Urinary bladder (tissue), 4 donors: ENCODE measurements at places on chromosomes 1 and 21. TPM values are rescaled to one million over a fixed set of nuclear protein-coding genes. Genes with fewer than 3 reads are reported as not detected.

DNA sequence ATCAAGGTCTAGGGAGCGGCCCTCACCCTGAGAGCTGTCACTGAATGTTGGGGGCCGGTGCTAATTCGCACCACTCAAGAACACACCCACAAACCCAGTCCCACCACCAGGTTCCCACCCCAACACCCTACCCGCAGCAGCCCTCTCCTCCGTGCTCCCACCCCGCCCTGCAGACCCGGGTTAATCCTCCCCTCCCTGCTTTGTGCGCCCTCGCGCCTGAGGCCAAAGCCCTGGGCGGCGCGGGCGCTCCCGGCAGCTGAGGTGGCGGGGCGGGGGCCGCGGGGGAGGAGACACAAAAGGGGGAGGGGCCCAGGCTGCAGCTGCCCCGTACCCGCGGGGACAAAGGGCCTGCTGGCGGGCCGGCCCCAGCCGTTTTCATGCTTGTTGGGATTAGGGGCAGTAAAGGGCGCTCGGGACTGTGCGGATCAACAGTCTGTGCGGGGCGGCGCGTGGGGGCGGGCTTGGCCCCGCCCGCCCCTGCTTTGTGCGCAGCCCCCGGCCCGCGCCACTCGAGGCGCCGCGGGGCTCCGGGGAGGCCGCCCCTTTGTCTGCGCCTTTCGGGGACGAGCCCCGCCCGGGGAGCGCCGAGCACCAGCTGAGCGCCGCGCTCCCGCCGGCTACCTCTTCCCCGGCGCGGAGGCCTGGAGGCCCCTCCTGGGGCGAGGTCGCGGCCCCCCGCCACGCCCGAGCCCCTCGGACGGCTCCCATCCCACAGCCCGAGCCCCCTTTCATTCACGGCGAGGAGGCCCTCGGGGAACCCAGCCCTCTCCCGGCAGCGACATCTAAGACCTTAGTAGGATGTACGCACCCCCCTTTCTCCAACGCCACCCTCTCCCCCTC lies 10.9 kb downstream of the C1orf216 start:
- no peak for DNase-seq

GRCh38 chr1:63116016-63116415 lies 206.4 kb upstream of the FOXD3 start:
- DNase-seq = no peak

Gene ITLN2
- total RNA-seq = not detected

Gene GCSAML
- total RNA-seq = 1.1 TPM

GRCh38 chr1:9249534-9250410 lies 15.2 kb downstream of the H6PD start:
- DNase-seq = no peak

Gene CD1D
- total RNA-seq = 1.6 TPM

DNA sequence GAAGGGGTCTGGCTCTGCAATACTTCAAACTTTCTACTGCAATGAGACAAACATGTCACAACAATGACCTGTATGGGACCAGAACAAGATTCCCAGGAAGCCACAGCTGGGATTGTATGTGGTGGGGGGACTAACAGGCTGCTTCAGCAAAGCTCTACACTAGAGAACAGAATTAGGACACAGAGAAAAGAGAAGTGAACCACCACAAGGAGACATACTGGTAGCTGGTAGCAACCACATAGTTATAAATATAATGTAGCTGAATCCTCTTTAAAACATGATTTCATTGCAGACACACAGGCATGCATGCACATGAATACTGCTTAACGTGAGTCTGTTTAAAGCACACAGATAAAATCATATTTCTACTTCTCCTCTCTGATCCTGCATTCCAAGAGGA lies 3.5 kb upstream of the ILDR2 start:
- DNase-seq = no peak

- DNase-seq = no peak
Measured at GRCh38 chr1:226722901-226723656, 16.0 kb downstream of the ITPKB start.

DNA sequence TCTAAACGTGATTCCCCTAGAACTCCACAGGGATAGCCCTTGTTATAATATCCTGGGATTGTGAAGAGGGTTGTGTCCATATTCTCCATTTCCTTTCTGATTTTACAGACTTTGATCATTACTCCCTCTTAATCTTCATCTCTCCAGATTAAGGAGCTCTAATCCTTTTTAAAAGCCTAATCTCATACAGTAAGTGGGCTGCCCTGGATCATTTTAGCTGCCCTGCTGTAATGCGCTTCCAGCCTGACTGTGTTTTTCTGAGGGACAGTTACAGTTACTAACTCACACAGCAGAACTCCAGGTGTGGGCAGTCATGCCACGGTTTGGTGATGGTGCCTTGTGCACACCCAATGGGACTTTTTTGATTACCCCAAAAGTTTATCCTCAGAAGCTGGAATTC lies 33.5 kb downstream of the PROX1 start:
- DNase-seq = no peak

DNA sequence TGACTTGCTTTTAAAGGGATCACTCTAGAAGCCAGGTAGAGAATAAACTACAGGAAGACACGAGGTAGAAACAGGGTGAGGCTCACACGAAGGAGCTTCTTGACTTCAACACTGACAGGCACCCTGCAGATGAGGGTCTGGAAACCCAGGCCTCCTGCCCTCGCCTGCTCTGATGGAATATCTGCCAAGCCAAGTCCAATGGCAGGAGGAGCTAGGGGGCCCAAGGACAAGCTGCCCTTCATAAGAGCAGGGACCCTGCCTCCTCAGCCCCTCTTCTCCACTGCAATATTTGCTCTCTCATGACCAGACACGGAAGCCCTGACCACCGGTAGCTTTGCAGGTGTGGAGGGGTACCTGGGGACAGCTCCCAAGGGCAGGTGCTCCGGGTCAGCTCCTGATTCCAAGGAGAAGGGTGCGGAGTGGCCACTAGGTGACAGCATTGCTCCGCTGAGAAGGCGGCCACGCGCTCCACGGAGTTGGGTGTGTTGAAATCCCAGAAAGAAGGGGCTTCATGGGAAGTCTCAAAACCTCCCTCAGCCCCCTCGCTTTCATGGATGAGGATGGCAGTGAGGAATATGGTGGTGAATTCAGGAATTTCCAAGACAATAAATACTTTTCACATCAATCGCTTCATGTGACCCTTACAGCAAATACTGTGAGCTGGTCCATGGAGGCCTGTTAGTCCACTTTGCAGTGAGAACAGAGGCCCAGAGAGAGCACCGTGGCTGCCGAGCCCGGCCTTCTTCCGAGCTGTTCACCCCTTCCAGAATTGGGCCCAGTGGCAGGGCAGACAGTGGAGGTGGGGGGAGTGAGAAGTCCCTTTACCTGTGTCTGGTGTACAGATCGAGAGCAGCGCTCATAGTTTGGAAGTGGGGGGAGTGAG lies 33.2 kb upstream of the PAX7 start:
- DNase-seq = no peak

GRCh38 chr1:29803486-29803885 lies 567.2 kb downstream of the PTPRU start:
- DNase-seq = no peak

GRCh38 chr1:204438628-204439027 lies 27.0 kb upstream of the PPP1R15B start:
- no peak for DNase-seq

Gene ORC1
- total RNA-seq = 2.7 TPM

DNA sequence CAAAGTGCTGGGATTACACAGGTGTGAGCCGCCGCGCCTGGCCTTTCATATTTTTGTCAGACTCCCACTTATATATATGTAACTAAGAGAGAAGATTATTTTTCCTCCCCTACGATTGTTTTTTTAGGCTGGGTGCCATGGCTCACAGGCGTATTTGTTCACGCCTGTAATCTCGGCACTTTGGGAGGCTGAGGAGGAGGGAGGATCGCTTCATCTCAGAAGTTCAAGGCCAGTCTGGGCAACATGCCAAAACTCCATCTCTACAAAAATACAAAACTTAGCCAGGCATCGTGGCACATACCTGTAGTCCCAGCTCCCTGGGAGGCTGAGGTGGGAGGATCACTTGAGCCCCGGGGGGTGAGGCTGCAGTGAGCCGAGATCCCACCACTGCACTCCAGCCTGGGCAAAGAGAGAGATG lies 23.9 kb upstream of the ITLN2 start:
- no peak for DNase-seq

- no peak for DNase-seq
Measured at GRCh38 chr21:22889445-22889844, 1891.2 kb downstream of the NCAM2 start.

GRCh38 chr1:228213917-228214808 lies 6.3 kb downstream of the OBSCN start:
- no peak for DNase-seq

GRCh38 chr1:117122330-117123025 lies 929 bp upstream of the TRIM45 start:
- DNase-seq = no peak

- no peak for DNase-seq
Measured at GRCh38 chr1:117150316-117150715, 28.8 kb upstream of the TRIM45 start.

GRCh38 chr21:31801551-31802219 lies 69.8 kb upstream of the SCAF4 start:
- no peak for DNase-seq

Gene NID1
- 158 TPM for total RNA-seq

- no peak for DNase-seq
Measured at GRCh38 chr1:155083865-155084721, 5.5 kb downstream of the EFNA3 start.

Gene SLC45A1
- 1.6 TPM for total RNA-seq

DNA sequence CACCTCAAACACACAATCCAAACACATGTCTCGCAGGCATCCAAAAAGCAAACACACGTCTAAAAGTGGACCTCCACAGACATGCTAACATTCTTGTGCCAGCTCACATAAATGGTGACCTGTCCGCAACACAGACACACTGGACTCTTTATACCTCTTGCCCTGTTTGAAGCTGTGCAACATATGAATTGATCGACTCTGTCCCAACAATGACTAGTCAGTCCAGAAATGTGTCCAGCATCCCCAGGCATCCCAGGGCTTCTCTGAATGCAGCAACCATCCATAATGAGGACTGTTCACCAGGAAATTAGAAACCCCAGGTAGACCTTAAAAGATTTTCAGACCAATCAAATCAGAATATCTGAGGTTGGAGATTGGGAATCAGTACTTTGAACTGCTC lies 3.2 kb downstream of the DDR2 start:
- no peak for DNase-seq

Gene PLEKHN1
- total RNA-seq = 1.1 TPM

- DNase-seq = no peak
Measured at GRCh38 chr1:8903410-8903809, 24.9 kb upstream of the ENO1 start.

- DNase-seq = no peak
Measured at GRCh38 chr1:193676996-193677549, 490.7 kb upstream of the B3GALT2 start.

Gene ZNF695
- total RNA-seq = 2.7 TPM

GRCh38 chr1:43368646-43369020 lies 822 bp upstream of the ELOVL1 start:
- no peak for DNase-seq

- DNase-seq = no peak
Measured at GRCh38 chr1:72018562-72018961, 263.8 kb downstream of the NEGR1 start.

Gene FLG2
- not detected for total RNA-seq

- no peak for DNase-seq
Measured at GRCh38 chr1:174497478-174497877, 49.7 kb downstream of the GPR52 start.

- peak; percentile 83 for DNase-seq
Measured at GRCh38 chr1:201649761-201650622, 111.1 kb downstream of the NAV1 start.

- no peak for DNase-seq
Measured at GRCh38 chr1:30683699-30684098, 39.7 kb downstream of the MATN1 start.

DNA sequence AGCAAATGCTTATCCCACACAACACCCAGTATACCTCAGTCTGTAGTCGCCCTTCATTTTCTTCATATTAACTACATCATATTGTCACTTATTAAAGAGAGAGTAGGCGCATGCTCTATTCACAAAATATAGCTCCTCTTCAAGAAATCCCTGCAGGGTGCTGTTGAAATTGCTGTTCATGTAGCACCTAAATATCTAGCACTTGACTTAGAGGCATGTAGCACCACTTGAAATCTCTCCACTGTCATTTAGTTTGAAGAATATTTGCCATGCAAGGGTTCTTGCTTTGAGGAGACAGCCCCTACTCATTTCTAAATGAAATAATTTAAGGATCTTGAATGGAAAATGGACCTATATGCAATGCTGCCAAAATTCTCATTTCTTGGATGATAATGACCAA lies 20.9 kb upstream of the LRRC8B start:
- DNase-seq = no peak

DNA sequence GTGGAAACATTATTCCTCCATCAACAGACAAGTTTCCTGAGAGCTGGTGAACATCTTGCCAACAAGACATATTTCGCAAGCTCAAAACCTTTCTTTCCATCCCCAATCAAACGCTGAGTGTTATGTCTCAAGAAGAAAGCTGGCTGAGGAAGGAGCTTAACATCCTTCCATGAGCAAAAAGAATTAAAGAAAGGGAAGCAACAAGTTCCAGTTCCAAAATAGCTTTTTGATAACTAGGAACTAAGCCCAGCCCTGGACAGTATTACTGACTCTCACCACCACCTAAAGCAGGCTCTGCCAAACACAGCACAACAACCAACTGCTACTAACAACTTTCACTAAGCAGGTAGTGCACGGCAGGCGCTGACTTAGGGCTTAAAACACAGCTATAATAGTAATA lies 50.2 kb downstream of the CAPZB start:
- DNase-seq = no peak

Gene CFAP107
- total RNA-seq = not detected

DNA sequence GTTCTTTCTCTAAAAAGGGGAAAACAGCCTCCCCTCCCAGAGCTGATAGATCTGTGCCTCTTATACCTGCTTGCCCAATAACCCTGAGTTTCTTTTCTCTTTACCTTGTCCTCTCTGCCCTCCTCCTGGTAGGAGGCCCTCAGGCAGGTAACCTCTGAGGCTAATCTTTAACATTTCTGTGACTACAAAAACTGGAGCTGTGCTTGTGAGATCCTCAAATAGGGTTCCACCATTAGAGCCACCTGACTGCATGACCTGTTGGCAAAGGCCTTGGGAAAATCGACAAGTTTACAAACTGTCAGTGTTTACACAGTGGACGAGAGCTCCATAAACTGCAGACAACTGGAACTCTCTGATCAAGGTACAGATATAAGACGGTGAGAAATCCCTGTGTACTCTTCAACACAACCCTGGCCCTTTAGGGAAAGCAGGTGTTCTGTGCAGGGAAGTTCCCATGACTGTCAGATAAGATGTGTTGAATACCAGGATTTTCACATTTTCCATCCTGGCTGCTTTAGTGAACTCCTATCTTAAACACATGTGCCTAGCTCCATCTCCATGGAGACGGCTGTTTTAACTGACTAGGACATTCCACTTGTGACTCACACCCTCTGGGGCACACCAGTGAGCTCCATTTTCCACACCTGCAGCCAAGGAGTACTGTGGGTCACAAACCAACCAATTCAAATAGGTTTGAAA lies 38.3 kb downstream of the ECE1 start:
- DNase-seq = no peak

- no peak for DNase-seq
Measured at GRCh38 chr1:234231061-234231892, 142.0 kb upstream of the COA6 start.
